Non-pigmented ciliary epithelial cell (primary cell): ENCODE measurements at places on chromosomes 1 and 21.

DNA sequence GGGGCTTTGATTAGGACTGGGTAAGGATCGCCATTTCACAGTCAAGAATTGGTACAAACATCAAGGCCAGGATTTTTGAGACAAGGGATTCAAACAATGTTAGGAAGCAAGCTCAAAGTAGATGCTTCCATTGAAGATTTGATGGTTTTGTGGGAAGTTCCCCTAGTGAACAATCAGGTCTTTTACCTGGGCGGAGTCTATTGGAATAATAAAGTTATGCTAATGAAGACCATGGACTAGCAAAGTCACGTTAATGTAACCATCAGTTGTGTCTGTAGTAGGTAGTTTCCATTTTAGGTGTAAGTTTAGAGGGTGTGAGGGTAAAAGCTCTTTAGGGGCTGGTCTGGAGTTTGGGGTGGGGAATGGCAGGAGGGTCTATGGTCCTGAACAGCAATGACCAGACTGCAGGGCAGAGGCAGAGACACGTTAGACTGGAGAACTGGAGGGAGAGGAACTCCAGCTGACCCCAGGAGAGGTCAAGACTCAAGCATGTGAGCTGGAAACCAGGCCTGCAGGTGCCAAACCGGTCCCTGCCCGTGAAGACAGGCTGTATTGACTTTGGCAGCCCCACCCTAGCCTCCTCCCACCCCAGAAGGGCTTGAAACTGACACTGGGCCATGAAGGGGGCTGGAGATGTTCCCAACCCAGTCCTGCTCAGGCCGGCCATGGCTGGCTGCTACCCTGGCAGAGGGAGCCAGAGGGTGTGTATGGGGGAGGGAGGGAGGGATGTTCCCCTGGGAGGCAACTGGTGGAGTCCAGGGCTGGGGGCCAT, 36.0 kb upstream of the GPR37L1 start:
- DNase-seq = no peak

GRCh38 chr1:210104103-210104502, 128.5 kb upstream of the SERTAD4 start:
- no peak for DNase-seq

DNA sequence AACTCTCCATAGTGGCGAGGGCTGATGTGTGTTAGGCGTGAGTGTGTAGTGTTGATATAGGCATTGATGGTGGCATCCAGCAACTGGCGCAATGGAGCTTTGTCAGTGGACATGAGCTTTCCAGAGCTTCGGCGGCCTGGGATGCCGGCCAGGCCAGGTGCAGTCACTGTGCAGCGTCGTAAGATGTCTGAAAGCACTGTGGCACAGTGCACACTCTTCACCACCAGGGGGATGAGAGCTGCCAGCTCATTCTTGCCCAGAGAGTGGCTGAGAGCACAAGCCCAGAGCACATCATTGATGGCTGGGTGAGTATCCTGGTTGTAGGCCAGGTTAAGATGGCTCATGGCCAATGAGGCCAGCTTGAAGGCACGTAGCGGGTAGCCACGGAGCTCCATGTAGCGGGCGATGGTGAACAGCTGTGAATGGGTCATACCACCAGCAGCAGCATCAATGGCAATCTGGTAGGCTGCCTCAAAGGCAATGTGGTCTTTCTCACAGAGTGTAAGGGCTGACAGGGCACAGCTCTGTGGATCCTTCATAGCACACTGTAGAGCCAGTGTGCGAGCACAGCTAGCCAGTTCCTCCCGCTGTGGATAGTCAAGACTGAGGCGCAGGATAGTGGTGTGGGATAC, 6.7 kb downstream of the UROD start:
- DNase-seq = no peak

DNA sequence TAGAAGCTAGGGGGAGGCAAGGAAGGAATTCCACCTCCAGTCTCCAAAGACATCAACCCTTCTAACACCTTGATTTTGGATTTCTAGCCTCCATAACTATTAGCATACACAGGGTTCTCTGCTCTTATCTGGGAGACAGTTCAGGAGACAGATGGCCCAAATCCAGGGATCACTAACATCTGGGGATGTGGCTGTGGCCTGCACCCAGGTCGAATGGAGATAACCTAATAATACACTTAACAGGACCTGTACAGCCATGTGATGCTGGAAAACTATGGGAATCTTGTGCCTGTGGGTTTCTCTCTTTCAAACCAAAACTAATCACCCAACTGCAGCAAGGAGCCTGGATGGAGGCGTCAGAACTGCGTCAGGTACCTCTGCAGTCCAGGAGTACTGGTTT, 47.6 kb downstream of the KIAA0319L start:
- no peak for DNase-seq

- no peak for DNase-seq
Observed at GRCh38 chr1:23809751-23810171, 9.2 kb upstream of the GALE start.

- no peak for DNase-seq
Observed at GRCh38 chr1:91744953-91745639, 140.9 kb downstream of the TGFBR3 start.

DNA sequence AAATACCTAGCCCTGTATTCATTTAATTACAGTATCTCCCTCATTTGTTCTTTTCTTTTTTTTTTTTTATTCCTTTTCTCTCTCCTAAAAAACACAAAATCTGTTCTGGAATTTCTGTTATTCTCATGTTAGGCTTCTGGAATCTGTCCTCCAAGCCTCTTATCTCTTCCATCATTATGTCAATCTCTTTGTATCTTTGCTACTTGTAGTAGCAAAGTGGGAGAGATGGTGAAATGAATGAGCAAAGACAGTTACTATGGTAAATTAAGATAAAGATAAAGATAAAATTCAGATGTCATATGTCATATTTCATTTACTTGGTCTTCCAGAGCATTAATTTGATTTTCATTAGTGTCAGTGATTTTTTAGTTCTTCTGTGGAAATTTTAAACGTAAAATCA, 155.1 kb downstream of the FGGY start:
- DNase-seq = no peak
